ENCODE measurements at places on chromosomes 2 and 18. TPM values are rescaled to one million over a fixed set of nuclear protein-coding genes. Genes with fewer than 3 reads are reported as not detected.

GRCh38 chr2:152243761-152244640 is 68.4 kb upstream of the STAM2 start:
- peak; percentile 16 for DNase-seq

GRCh38 chr18:75253784-75254183 is 43.2 kb downstream of the TSHZ1 start:
- no peak for DNase-seq

HRH4 gene
- not detected for total RNA-seq

DNA sequence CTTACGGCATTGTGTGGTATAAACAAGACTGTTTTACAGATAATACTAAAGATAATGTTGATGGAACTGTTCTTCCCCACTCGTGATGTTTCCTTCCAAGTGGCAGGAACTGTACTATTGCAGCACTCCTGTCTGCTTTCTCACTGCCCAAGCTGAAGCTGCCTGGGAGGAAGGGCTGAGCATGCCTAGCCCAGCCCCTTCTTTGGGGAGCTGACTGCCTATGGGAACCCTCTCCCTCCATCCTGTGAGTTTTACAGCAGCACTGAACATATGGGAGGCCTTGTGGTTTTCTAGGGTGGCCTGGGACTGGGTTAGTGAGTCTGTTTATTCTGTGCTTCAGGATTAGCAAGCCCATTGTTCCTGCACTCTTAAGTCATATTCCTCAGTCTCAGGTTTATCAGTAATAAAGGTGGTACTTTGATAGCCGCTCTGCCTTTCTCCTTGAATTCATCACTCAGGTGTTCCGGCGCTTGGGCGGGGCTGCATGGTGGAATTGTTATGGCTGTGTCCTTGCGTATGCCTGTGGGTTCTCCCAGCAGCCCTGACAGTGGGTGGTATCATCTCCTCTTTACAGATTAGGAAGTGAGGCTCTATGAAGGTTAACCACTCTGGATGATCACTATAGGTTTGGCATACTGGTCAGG is 379.7 kb downstream of the PTPRM start:
- DNase-seq, result peak; percentile 80

DNA sequence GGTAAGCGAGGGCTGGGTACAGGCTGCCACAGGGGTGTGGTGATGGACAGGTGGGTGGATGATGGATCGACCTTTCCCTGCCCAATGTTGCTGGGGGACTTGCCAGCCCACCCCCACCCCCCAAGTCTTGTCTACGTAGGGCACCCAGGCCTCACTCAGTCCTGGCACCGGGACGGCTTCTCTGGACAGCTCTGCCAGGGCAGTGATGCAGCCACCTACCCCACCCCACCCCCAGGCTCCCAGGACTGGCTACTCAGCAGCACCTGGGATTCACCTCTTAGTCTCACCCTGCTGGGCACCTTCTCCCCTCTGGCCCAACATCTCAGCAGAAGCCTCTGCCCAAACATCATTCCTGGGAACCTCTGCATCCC is 55.7 kb downstream of the ANKMY1 start:
- DNase-seq, result no peak

- no peak for DNase-seq
Measured at GRCh38 chr2:213751446-213751845, 467.2 kb downstream of the SPAG16 start.

DNA sequence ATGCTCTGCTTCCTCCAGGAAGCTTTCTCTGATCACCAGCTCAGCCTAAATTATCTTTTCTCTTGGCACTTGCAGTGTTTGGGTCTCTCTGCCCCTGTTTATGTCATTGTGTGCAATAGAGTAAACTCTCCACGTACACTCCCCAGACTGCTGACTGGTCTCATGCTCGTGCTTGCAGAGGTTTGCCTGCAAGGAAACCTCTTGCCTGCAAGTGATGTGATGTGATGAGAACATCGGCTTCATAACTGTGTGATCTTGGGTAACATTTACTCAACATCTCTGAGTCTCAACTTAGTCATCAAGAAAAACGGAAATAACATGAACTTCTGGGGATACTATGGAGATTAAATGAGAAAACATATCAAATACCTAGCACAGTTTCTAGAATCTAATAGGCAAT is 92.3 kb downstream of the BIN1 start:
- peak; percentile 66 for DNase-seq

GRCh38 chr2:10752236-10752635 is 30.8 kb downstream of the ATP6V1C2 start:
- DNase-seq, result no peak

- DNase-seq, result no peak
Measured at GRCh38 chr18:3966642-3967358, 488.3 kb downstream of the DLGAP1 start.

TANC1 gene
- 24.4 TPM for total RNA-seq

- no peak for DNase-seq
Measured at GRCh38 chr2:43303889-43304288, 77.5 kb upstream of the ZFP36L2 start.

- no peak for DNase-seq
Measured at GRCh38 chr2:60285626-60286316, 267.7 kb downstream of the BCL11A start.

DNA sequence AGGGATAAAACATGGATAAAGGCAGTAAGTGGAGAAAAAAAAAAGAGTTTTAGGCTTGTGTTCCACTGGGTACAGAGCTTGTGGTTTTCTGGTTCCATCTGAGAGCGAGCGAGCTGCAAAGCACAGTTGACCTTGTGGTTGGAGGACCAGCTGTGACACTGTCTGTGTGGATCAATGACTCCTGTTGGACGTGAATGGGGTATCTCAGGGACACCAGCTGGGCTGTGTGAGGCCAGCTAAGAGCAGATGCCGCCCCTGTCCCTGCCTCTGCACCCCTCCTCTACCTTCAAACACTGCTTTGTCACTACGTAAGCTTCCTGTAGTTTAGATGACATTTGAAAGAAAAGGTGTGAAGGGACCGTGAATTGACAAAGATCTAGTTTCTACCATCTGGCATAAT is 67.8 kb downstream of the QPCT start:
- DNase-seq, result no peak

- DNase-seq, result no peak
Measured at GRCh38 chr2:236726701-236727450, 157.3 kb downstream of the ACKR3 start.

DNA sequence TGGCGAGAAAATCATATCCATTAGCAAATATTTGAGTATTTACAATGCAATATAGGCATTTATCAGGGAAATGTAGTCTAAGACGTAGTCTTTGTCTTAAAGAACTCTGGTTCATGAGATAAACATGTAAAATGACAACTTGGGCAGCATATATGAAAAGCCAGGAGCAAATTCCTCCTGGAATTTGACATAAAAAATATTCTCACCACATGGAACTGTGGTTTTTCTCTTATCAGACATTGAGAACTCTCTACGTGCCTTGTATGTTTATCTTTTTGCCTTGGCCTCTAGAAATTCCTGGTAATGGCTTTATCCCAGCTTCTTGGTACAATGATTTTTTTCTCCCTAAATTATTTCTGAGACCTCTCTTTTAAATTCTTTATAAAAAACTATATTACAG is 2.8 kb downstream of the MAPK4 start:
- DNase-seq, result no peak

GRCh38 chr2:175823002-175823706 is 178.9 kb downstream of the LNPK start:
- DNase-seq, result peak; percentile 8

DNA sequence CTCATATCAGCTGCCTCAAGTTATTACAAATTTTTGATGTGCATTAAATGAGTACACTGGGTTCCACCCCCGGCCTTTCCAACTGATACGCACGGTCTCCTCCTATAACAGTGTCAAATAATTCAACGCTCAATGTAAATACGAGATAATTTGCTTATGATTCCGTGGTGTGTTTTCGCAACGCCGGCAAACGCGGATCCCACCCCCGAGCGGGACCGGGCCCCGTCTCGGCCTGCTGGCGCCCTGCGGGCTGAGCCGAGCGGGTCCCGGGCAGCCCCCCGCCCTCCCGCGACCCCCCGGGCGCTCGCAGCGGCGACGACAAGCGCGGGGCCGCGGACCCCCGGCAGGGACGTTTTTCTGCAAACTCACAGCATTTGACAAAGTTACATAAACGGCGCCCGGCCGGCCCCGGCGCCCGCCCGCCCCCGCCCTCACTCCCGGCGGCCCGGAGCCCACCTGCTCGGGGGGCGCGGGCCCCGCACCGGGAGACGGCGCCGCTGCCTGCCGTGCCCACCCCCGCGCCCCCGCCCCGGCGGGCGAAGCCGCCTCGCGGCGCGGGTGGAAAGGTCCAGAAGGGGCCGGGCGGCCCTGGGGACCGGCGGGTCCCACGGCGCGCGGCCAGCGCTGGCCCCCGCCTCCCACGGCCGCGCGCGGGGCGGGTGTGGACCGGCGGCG is 762 bp downstream of the HDAC4 start:
- DNase-seq, result no peak

DNA sequence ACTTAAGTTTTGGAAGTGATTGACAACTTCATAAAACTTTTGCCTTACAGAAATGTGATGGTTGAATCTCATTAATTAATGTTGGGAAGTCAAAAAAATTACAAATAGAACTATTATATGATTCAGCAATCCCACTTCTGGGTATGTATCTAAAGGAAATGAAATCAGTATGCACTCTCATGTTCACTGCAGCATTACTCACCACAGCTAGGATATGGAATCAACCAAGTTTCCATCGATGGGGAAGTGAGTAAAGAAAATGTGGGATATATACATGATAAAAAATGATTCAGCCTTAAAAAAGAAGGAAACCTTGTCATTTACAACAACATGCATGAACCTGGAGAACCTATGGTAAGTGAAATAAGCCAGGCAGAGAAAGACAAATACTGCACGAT is 112.4 kb upstream of the WDR75 start:
- peak; percentile 21 for DNase-seq
